ENCODE measurements at places on chromosomes 11 and 22. TPM values are rescaled to one million over a fixed set of nuclear protein-coding genes. Genes with fewer than 3 reads are reported as not detected.

Gene NNMT
- total RNA-seq = 821 TPM

Gene FOLR3
- not detected for total RNA-seq

Gene SLC22A6
- total RNA-seq = not detected

Gene OR51B4
- not detected for total RNA-seq

Gene SNX32
- 0.32 TPM for total RNA-seq

Gene GAS2
- not detected for total RNA-seq

Gene TUBA8
- total RNA-seq = 0.97 TPM

Gene PHLDA2
- total RNA-seq = 24.8 TPM

Gene SHISA8
- not detected for total RNA-seq

Gene RAG2
- not detected for total RNA-seq

Gene AGBL2
- total RNA-seq = not detected

Gene DUSP8
- total RNA-seq = 0.72 TPM

Gene ACRV1
- total RNA-seq = not detected

Gene CD151
- total RNA-seq = 654 TPM

Gene MUC15
- not detected for total RNA-seq

Gene CREB3L1
- 31.3 TPM for total RNA-seq

Gene CBLIF
- not detected for total RNA-seq

Gene NLRP10
- not detected for total RNA-seq

Gene TSG101
- 120 TPM for total RNA-seq

Gene SOX10
- total RNA-seq = not detected

Gene PPARA
- total RNA-seq = 14.7 TPM

Measured in cardiac atrium fibroblast (primary cell).